ENCODE measurements at places on chromosomes 5 and 9. TPM values are rescaled to one million over a fixed set of nuclear protein-coding genes. Genes with fewer than 3 reads are reported as not detected.
A peak's percentile ranks its signal among the peaks of the same experiment; 100 is the strongest.

DNA sequence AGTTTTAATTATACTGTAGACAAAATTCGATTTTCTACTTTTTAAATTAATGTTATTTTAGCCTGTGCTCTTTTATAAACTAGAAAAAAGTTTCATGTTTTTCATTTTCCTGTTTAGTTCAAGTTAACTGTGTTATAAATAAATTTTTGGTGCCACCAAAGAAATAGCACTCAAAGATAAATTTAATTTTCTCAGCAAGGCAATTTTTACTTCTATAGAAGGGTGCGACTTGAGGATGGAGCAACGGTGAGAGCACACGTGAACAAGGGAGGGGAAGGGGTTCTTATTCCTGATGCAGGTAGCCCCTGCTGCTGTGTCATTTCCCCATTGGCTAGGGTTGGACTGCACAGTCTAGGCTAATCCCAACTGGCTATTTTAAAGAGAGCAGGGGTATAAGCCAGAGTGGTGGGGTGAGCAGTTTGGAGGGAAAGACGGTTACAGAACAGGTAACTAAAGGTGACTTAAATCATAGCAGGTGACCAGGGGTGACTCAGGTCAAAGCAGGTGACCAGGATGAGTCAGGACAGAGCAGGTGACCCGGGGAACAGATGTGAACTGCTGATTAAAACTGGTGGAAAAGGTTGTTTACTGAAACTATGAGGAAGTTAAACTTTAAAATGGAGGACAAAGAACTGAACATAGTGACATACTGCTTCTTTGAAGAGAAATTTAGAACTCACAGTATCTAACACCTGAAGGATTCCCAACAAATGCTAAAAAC, 104.6 kb upstream of the GPBP1 start:
- DNase-seq = no peak

The PCDHB16 gene
- 7.9 TPM for total RNA-seq

GRCh38 chr5:161600156-161600555, 53.6 kb upstream of the GABRB2 start:
- no peak for DNase-seq

The SPATA31E1 gene
- total RNA-seq = not detected

The NR5A1 gene
- total RNA-seq = not detected

The INSL4 gene
- not detected for total RNA-seq

The DNAJB5 gene
- 6.7 TPM for total RNA-seq

GRCh38 chr5:116517488-116517887, 57.1 kb downstream of the SEMA6A start:
- DNase-seq = no peak

The CORO2A gene
- 12.5 TPM for total RNA-seq

The SHOC1 gene
- not detected for total RNA-seq

The RNF180 gene
- total RNA-seq = 0.48 TPM

DNA sequence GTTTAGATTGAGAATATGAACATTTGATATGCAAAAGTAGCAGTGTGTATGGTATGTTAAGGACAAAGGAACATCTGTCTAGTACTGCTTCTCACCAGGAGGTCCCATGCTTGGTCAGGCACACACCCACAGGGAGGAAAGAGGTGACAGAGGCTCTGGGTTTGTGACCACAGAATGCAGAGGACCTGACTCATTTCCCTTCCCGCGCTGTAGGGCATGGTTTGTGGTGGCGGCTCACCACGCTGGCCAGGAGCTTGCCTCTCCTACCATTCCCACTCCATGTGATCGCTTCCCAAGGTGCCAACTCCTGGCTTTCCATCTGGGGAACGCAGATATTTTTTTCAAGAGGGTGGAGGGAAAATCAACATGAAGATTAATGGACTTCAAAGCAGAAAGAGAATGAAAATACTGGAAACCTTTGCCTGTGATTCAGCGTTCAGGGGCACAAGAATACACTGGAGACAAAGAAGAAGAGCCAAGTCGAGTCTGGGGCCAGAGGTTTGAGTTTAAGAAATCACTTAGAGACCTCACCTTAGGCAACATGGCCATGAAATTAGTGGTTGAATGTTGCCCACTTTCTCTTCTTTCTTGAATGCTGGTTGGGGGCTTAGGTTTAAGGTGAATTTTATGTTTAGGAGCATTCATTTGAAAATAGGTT, 477.8 kb downstream of the CCDC171 start:
- DNase-seq = peak; percentile 99

The CNTNAP3B gene
- total RNA-seq = 2.3 TPM

- no peak for DNase-seq
Observed at GRCh38 chr9:8450810-8451545, 651.4 kb upstream of the DMAC1 start.
